ENCODE measurements at places on chromosomes 3 and 15.

GRCh38 chr3:35322070-35322469 lies 317.3 kb upstream of the ARPP21 start:
- DNase-seq, result no peak

GRCh38 chr3:183734750-183735494 lies 37.3 kb downstream of the YEATS2 start:
- no peak for DNase-seq

DNA sequence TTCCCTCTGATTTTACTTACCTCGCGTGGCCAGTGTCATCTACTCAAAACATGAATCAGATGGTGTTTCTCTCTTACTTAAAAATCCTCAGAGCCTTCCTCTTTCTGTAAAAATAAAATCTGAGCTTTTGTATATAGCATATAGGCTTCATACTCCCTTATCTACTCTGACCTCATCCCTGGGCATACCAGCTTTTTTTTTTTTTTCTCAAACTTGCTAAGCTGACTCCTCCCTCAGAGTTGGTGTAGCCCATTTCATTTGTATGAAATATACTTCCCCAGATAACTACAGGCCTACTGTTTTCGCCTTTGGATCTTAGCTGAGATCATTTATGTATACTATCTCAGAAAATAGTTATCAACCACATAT lies 648.9 kb upstream of the ALCAM start:
- no peak for DNase-seq

- DNase-seq, result peak; percentile 61
Measured at GRCh38 chr3:150183678-150184425, 213.2 kb upstream of the PFN2 start.

- DNase-seq, result peak; percentile 37
Measured at GRCh38 chr15:75720787-75721479, 8.3 kb upstream of the CSPG4 start.

- DNase-seq, result no peak
Measured at GRCh38 chr3:39638301-39638700, 170.8 kb downstream of the MOBP start.

DNA sequence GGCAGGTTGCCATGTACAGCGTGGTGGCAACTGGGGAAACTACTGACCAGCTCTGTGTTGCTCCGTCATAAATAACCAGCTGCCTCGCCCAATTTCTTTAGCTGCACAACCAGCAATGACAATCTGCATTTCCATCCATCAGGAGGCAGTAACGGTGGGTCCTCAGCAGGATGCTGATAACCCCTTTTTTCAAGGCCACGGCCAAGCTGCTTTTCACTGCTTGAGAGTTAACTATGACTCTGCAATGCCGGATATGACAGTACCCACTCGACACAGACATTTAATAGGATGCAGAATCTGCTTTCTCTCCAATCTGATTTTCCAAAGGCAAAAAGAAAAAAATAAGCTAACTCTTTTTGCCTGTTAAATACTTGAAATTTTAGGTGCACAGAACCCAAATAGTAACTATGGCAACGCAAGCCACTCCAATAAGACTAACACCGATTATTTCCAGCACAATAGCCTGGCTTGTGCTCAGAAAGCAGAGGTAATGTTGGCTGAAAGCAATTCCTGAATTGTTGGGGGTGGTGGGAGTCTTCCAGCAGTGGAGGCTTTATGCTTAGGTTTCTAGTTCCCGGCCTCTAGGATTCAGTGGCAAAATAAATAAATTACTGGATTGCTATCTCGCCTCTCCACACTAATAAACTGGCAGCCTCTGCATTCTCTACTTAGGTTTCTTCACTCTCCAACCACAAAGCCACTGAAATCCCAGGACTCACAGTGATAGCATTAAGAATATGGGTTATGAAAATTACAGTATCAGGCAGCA lies 31.2 kb upstream of the SRGAP3 start:
- no peak for DNase-seq

- no peak for DNase-seq
Measured at GRCh38 chr3:28844298-28845005, 436.4 kb upstream of the RBMS3 start.

DNA sequence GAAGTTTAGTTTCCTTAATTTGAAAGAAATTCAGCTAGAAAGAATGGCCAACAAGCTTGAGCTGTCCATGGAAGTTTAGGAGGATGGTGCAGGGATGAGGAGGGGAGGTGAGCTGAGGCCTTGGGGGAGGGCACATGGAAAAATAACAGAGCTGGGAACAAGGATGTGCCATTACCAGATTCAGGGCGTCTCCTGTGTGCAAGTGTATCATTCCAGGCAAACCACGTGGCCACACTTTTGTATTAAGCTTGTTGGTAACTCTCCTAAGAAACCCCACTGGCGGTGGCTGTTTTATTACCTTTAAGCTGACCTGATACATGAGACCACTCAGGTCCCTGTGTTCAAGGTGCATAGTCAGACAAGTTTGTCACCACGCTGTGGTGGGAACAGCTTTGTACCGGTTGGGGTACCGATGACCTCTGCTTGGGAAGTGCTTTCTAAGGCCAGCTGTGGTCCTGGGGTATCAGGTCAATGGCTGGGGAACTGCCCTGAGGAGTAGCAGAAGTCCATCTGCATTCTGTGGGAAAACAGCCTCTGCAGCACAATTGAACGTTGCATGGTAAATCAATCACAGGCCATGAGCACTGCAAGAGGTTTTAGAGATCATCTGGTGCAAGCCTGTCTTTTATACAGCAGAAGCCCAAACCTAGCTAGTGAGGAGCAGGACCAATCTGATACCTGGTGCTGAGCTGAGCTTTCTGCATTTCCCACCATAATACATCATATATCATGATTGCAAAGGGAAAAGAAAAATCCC lies 235.5 kb downstream of the THSD4 start:
- DNase-seq, result no peak

- DNase-seq, result peak; percentile 60
Measured at GRCh38 chr3:16912400-16913263, 27.9 kb downstream of the PLCL2 start.
